ENCODE measurements at places on chromosomes 16 and 17.

- DNase-seq = no peak
Measured at GRCh38 chr17:28929787-28930186, 21.5 kb downstream of the PHF12 start.

DNA sequence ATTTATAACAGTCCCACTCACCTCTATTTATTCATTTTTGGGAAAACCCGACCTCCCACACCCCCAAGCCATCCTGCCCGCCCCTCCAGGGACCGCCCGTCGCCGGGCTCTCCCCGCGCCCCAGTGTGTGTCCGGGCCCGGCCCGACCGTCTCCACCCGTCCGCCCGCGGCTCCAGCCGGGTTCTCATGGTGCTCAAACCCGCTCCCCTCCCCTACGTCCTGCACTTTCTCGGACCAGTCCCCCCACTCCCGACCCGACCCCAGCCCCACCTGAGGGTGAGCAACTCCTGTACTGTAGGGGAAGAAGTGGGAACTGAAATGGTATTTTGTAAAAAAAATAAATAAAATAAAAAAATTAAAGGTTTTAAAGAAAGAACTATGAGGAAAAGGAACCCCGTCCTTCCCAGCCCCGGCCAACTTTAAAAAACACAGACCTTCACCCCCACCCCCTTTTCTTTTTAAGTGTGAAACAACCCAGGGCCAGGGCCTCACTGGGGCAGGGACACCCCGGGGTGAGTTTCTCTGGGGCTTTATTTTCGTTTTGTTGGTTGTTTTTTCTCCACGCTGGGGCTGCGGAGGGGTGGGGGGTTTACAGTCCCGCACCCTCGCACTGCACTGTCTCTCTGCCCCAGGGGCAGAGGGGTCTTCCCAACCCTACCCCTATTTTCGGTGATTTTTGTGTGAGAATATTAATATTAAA, 638 bp upstream of the TMEM88 start:
- DNase-seq = no peak

DNA sequence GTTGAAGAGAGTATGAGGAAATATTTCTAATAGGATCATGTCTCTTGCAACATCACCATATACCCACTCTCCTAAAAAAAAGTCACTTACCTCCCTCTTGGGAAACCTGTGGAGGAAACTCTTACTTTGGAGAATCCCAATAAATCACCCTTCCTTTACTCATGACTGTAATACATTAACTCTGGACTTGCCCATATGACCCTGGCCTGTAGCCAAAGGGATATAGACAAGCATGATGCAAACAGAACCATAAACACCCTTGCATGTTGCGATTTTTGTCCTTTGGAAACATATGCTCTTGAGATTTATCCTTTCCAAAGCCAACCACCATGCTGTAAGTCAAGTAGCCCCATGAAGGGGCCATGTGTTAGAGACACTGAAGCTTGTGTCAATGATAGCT, 19.5 kb downstream of the CDH11 start:
- DNase-seq = no peak

DNA sequence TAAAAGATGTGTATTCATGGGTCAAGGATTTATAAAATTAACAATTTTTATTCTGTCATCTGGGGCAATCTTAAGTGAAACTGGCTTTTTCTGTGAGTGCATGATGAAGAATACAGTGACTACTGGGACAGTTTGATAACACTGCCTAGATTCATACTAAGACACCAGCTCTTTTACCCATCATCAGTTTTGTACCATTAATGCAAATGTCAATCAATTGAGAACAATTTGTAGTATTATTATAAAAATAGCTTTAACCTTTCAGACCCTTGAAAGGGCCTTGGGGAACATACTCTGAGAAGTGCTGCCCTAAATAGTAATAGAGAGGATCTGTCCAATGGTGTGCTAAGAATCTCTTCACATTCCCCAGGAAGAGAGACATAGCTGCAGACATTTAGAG, 45.4 kb upstream of the PSMD11 start:
- DNase-seq = no peak

- DNase-seq = no peak
Measured at GRCh38 chr17:76238847-76239537, 1.3 kb downstream of the RNF157 start.

DNA sequence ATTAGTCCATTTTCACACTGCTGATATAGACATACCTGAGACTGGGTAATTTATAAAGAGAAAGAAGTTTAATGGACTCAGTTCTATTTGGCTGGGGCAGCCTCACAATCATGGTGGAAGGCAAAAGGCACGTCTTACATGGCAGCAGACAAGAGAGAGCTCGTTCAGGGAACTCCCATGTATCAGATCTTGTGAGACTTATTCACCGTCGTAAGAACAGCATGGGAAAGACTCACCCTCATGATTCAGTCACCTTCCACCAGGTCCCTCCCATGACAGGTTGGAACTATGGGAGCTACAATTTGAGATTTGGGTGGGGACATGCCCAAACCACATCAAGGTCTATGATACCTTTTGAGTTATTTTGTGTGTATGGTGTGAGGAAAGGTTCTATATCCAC, 66.9 kb downstream of the METRNL start:
- no peak for DNase-seq

DNA sequence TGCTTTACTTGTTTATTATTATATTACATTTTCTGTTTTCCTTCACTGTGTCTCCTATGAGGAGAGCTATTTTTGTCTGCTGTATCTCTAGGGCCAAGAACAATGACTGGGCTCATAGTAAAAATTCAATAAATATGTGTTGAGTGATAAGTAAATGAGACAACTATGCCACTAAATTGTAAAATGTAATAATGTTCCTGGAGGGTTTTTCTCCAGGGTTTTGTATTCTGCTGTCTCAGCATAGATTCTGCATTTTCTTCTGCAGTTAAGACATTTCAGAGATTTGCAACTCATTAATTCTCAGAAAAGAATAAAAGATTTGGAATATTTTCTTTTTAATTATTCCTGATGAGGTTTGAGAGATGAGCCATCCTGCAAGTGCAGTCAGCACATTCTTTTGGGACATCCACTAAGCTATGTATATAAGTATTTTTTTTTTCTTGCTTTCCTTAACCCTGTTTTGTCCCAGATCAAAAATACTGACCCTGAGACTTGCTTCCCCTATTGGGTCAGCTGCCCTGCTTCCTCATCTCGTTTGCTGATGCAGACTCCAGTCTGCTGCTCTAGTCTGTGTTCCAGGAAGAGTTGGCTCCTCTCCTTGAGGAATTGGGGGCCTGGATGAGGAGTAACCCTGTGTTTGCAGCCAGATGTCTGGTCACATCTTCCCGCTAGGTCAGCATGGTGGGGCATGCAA, 122.9 kb downstream of the ABCA8 start:
- no peak for DNase-seq

GRCh38 chr17:40687106-40687505, 16.4 kb downstream of the KRT24 start:
- no peak for DNase-seq

DNA sequence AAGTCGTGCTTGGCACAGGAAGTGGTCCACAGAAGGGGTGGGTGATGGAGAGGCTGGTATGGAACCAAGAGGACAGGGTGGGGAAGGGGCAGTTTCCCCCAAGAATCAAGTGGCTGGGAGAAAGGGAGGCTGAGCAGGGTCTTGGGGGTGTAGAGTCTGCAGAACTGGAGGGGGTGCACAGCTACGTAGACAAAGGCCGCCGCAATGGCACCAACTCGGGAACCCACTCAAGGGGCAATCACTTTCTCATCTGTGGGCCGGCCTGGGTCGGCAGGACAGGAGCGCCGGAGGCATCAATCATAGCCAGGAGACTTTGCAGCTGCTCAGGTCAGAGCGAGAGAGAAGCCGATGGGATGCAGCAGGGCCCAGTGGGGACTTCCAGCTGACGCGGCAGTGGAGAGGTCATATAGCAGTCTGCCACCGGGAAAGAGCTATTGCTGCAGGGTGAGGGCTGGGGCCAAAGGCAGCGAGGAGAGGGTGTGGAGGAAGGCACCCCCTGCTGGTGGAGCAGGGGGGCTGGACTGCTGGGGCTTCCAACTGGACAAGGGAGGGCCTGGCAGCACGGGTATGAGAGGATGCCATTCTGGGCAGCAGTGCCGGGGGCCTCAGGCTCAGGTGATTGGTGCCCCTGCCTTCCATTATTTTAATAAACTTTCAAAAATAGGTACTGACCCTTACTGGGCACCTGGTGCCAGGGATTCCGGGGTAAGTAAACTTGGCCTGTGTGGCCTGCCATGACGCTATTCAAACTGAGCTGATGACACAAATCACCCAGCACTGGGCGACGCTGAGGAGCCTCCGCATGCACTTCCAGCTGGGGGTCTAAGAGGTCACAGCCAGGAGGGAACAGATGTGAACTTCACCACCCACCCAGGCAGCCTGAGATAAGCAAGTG, 52.5 kb upstream of the MTSS2 start:
- no peak for DNase-seq

Data from activated T-helper 9 cell treated with anti-CD3 and anti-CD28 coated beads, Interleukin-2, amount 50 U/mL, for 16 hours (primary cell).